ENCODE measurements at places on chromosomes 13 and 19. TPM values are rescaled to one million over a fixed set of nuclear protein-coding genes. Genes with fewer than 3 reads are reported as not detected.

OR7C1 gene
- total RNA-seq: not detected

IZUMO2 gene
- total RNA-seq: not detected

FPR1 gene
- not detected for total RNA-seq

SIGLEC10 gene
- 6.7 TPM for total RNA-seq

PSG2 gene
- total RNA-seq: not detected

PSMD8 gene
- 93.8 TPM for total RNA-seq

MYBPC2 gene
- total RNA-seq: not detected

HSD11B1L gene
- total RNA-seq: 6.1 TPM

ZNF345 gene
- 11.7 TPM for total RNA-seq

AMH gene
- total RNA-seq: 5.2 TPM

SMIM44 gene
- not detected for total RNA-seq

LILRB4 gene
- total RNA-seq: not detected

GALP gene
- total RNA-seq: not detected

GIPR gene
- 6.9 TPM for total RNA-seq

GAPDHS gene
- not detected for total RNA-seq

TRPM4 gene
- 0.50 TPM for total RNA-seq

NDUFA11 gene
- 189 TPM for total RNA-seq

TEX29 gene
- total RNA-seq: 0.36 TPM

Data from T-cell (primary cell).